ENCODE measurements at places on chromosomes 11 and 22.

DNA sequence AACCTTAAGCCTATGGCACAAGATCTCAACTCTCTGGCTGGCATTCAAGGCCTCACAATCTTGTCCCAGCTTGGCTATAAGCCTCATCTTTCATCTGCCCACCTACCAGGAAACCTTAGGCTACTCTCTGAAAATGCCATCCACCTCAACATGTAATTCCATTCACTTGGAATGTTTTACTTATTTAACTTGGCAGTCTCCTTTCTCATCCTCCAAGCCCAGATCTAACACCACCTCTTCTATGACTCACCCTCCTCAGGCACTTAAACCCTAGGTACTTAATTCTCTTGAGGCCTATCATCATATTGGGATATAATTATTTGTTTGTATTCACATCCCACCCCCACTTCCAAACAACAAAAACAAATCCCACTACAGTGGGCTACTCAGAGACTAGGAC lies 15.0 kb downstream of the POGLUT3 start:
- DNase-seq = no peak

GRCh38 chr22:37929390-37929789 lies 23.3 kb downstream of the MICALL1 start:
- DNase-seq = no peak

GRCh38 chr22:37020192-37020479 lies 594 bp downstream of the MPST start:
- DNase-seq = no peak

DNA sequence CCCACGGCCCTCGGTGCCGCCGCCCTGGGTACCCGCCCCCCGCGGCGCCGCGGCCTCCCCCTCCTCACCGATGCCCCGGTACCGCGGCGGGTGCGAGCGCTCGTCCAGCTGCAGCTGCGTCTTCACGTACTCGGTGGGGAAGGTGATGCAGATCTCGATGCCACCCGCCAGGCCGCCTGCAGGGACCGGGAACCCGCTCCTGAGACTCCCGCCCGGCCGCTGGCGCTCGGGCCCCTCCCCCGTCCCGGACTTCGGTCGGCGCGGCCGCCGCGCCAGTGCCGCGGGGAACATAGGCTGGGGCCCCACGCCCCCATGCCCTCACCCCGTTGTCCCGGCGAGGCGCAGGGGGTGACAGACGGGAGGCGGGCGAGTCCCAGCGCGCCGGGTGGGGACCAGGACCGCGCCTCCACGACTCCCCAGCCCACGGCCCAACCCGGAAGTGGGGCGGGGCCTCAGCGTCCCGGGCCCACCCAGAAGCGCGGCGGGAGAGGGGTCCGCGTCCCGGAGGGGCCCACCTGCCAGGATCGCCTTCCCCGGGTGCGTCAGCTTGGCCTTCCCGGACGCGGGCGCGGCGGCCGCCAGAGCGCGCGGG lies 375 bp downstream of the SLC25A1 start:
- DNase-seq = no peak

DNA sequence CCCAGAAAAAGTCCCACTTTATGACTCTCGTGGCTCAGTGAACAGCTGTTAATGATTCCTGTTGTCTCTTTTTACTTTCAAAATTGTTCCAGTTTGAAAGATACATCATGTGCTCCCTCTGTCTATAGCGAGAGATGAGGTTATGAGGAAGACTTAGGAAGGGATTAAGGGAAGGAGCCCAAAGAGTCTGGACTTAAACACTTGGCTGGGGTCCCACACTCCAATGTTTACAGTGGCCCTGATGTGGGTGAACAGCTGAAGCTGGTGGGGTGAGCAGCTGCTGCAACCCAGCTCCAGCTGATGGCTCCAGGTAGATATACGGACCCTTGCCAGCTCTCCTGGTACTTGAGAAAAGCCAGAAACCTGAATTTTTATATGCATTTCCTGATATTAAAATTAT lies 84.5 kb upstream of the PLET1 start:
- no peak for DNase-seq

Measured in stimulated activated CD4-positive, alpha-beta T cell treated with anti-CD3 and anti-CD28 coated beads, TNF-alpha, amount 100 ng/mL, for 4 hours (primary cell).